ENCODE measurements at places on chromosomes 4 and X. TPM values are rescaled to one million over a fixed set of nuclear protein-coding genes. Genes with fewer than 3 reads are reported as not detected.
A peak's percentile ranks its signal among the peaks of the same experiment; 100 is the strongest.

- H3K27me3 ChIP-seq, result no peaks in the 10 kb centered on the region
- H3K36me3 ChIP-seq, result no peaks in the 10 kb centered on the region
- H3K4me1 ChIP-seq, result no peaks in the 10 kb centered on the region
- no peak overlapping the region for H3K27ac ChIP-seq
- no peak for DNase-seq
Measured at GRCh38 chrX:132435222-132435621, 53.6 kb downstream of the MBNL3 start.

DNA sequence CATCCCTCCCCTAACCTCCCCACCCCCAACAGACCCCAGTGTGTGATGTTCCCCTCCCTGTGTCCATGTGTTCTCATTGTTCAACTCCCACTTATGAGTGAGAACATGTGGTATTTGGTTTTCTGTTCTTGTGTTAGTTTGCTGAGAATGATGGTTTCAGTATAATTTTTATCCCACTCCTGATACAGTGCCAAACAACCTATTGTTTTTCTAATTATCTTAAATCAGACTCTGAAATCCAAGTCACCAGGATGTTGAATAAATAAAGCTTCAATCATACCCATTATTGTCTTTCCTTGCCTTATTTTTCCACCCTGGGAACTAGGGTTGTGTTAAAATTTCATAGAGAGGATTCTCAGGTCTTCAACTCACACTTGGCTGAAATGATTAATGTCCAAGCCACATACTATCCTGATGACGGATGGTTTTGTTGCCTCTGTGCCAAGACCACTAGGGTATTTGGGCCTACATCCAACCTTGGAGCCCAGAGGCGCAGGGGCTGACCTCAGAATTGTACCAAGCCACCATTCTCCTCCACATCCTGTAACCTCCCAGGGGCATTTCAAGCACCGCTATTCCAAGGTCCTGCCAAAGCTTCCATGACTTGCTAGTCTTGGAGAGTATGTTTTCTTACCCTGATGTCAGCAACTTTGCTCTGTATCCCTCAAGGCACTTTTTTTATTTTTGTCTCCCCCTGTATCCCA is 332.4 kb downstream of the ARHGAP24 start:
- peaks cover 6% of the 10 kb centered on the region for H3K4me1 ChIP-seq
- no peaks in the 10 kb centered on the region for H3K36me3 ChIP-seq
- DNase-seq, result peak; percentile 80
- no peaks in the 10 kb centered on the region for H3K27me3 ChIP-seq

- peak; percentile 40 for DNase-seq
- no peaks in the 10 kb centered on the region for H3K27me3 ChIP-seq
- peaks cover 17% of the 10 kb centered on the region for H3K4me1 ChIP-seq
- peak overlapping the region; percentile 95 for H3K27ac ChIP-seq
- H3K36me3 ChIP-seq, result no peaks in the 10 kb centered on the region
- H3K4me3 ChIP-seq, result no peak overlapping the region
Measured at GRCh38 chrX:100994352-100995281, 25.1 kb downstream of the ARL13A start.

DNA sequence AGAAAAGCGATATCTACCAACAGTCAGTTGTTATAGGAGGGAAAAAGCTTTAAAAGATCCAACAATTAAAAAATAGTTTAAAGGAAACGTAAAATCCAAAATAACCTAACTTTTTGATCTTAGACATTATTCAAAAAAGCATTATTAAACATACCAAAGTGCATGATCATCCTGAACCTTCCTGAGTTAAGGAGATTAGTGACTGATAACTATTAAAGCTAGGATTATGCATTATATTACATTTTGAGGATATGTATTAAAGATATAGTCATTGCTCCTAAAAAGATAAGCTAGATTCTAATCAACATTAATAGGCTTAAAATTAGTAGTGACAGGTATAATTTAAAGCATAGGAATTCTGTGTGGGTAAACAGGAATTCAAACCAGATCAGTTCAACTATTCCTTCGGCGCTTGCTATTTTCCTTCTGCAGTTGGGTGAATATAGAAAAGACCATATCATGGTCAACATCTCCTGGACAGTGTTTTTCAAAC is 139.6 kb downstream of the ADAMTS3 start:
- no peaks in the 10 kb centered on the region for H3K27me3 ChIP-seq
- DNase-seq, result no peak
- no peak overlapping the region for H3K27ac ChIP-seq
- no peaks in the 10 kb centered on the region for H3K36me3 ChIP-seq
- H3K4me1 ChIP-seq, result no peaks in the 10 kb centered on the region
- no peak overlapping the region for H3K4me3 ChIP-seq

GRCh38 chr4:26148927-26149326 is 171.9 kb upstream of the RBPJ start:
- no peaks in the 10 kb centered on the region for H3K36me3 ChIP-seq
- no peak for DNase-seq
- H3K4me3 ChIP-seq, result no peak overlapping the region
- H3K27me3 ChIP-seq, result no peaks in the 10 kb centered on the region
- peaks cover 4% of the 10 kb centered on the region for H3K4me1 ChIP-seq
- H3K27ac ChIP-seq, result no peak overlapping the region

- no peak overlapping the region for H3K4me3 ChIP-seq
- H3K4me1 ChIP-seq, result peaks cover 17% of the 10 kb centered on the region
- no peaks in the 10 kb centered on the region for H3K27me3 ChIP-seq
- no peak for DNase-seq
Measured at GRCh38 chr4:113145519-113146291, 96.3 kb downstream of the ANK2 start.

DNA sequence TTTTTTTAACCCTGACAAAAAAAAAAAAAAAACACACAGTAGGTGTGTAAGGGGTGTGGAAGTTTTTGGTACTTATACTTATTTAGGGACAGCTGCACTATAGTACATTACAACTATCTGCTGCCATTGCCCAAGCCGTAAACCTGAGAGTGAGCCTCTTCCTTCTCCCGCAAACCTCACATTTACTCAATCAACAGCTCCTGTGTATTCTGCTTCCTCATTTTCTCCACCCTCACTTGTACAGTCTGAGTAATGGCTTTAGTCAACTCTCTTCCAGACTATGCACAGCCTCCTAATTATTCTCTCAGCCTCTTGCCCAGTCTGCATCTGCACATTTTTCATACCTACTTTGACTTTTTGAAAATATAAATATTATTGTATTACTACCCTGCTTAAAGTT is 362.0 kb downstream of the ADAM29 start:
- H3K4me3 ChIP-seq, result no peak overlapping the region
- H3K27ac ChIP-seq, result no peak overlapping the region

- no peaks in the 10 kb centered on the region for H3K27me3 ChIP-seq
- H3K27ac ChIP-seq, result no peak overlapping the region
- H3K4me1 ChIP-seq, result no peaks in the 10 kb centered on the region
Measured at GRCh38 chr4:81521708-81522107, 50.0 kb upstream of the RASGEF1B start.

- no peaks in the 10 kb centered on the region for H3K36me3 ChIP-seq
- no peak for DNase-seq
- no peaks in the 10 kb centered on the region for H3K4me1 ChIP-seq
- H3K27ac ChIP-seq, result no peak overlapping the region
- H3K4me3 ChIP-seq, result no peak overlapping the region
Measured at GRCh38 chr4:4368809-4369580, 17.9 kb upstream of the NSG1 start.

DNA sequence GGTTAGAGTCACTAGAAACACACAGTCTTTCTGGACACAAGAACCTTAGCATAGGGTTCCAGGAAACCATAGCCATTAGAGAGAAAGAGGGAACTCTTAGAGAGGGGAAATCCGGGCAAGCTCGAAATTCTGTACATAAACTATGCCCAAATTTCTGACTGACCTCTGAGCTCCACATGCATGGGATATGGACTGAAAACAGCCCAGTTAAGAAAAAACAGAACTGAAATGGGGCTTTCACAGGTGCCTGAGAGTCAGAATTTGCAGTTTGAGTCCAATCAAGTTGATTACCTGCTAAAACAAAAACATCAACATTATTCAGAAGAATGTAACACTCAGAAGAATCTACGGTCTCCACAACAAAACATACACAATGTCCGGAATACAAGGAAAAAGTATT is 13.1 kb downstream of the DCHS2 start:
- H3K4me3 ChIP-seq, result no peak overlapping the region
- DNase-seq, result no peak
- H3K36me3 ChIP-seq, result no peaks in the 10 kb centered on the region
- no peaks in the 10 kb centered on the region for H3K4me1 ChIP-seq
- no peaks in the 10 kb centered on the region for H3K27me3 ChIP-seq
- no peak overlapping the region for H3K27ac ChIP-seq

DNA sequence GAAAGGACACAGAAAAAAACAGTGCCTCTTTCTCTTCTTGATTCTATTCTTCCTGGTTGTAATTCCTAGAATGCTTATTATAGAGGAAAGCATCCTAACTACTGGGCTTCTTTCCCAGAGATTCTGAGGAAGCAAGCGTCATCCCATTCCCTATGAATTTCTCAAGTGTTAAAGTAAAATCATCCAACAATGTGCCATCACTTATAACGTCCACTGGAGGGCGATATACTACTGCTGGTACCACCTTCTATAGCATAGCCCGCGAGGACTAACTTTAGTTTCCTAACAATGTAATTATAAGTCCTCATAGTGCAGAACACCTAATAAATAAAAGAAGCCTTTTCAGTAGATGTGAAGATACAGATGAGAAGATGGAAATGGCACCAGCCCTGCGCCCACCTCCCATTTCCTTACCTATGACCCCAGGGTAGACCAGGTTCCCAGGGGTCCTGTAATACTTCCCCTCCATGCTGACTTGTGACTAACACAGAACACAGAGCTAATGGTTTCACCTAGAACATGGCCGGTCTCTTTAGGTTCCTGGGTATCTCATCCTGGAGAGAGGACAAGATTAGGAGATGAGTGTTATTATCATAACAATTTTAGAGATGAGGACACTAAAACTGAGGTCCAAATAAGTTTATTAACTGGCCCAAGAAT is 4.2 kb downstream of the CENPVL3 start:
- no peaks in the 10 kb centered on the region for H3K36me3 ChIP-seq
- no peaks in the 10 kb centered on the region for H3K4me1 ChIP-seq
- DNase-seq, result peak; percentile 35
- no peak overlapping the region for H3K27ac ChIP-seq
- no peak overlapping the region for H3K4me3 ChIP-seq

- H3K4me3 ChIP-seq, result no peak overlapping the region
- H3K27ac ChIP-seq, result no peak overlapping the region
- no peaks in the 10 kb centered on the region for H3K27me3 ChIP-seq
- peak; percentile 61 for DNase-seq
Measured at GRCh38 chr4:102623622-102624021, 122.5 kb downstream of the NFKB1 start.

- no peaks in the 10 kb centered on the region for H3K27me3 ChIP-seq
- peak; percentile 6 for DNase-seq
- no peaks in the 10 kb centered on the region for H3K4me1 ChIP-seq
Measured at GRCh38 chrX:149937871-149938426, 342 bp downstream of the EOLA2 start.

The OPRPN gene
- not detected for total RNA-seq

The RAB39B gene
- 1.5 TPM for total RNA-seq

The AMOT gene
- 36.9 TPM for total RNA-seq

The MYL5 gene
- total RNA-seq, result 17.5 TPM

Data from astrocyte (in vitro differentiated cells and primary cell).